HEK293T (cell line): ENCODE measurements at places on chromosomes 1 and 21.
A peak's percentile ranks its signal among the peaks of the same experiment; 100 is the strongest.

DNA sequence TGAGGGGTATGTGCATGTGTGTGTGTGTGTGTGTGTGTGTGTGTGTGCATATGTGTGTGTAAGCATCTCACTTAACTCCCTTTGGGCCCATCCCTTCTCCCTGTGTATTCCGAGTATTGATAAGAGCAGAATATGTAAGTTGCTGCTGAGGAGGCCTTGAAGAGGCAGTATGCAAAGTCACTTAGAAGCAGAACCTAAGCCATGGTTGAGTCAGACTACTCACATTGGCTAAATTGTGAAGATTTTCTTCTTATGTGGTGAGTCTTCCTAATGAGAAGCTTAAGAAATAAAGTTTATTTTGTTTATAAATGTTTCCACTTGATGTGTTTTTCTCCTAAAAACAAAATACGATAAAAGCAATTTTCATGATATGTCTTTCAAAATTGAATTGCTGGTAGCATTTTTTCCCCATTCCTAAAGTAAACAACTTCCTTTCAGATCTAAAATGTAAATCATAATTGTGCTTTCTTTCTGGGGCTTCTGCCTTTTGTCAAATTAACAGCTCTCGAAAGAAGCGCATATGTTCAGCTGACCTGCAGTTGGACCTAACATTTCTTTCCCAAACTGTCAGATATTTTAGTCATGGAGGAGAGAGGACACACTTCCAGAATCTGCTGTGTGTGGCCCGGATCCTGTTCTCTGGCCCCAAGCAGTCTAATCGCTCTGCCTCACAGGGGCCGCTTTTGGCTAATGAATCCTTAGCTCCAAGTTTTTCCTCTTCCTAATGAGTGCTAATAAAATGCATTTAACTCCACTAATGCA, 284.0 kb downstream of the DUSP10 start:
- no peak for DNase-seq

- no peak for DNase-seq
Measured at GRCh38 chr1:221494670-221495069, 247.2 kb downstream of the DUSP10 start.

DNA sequence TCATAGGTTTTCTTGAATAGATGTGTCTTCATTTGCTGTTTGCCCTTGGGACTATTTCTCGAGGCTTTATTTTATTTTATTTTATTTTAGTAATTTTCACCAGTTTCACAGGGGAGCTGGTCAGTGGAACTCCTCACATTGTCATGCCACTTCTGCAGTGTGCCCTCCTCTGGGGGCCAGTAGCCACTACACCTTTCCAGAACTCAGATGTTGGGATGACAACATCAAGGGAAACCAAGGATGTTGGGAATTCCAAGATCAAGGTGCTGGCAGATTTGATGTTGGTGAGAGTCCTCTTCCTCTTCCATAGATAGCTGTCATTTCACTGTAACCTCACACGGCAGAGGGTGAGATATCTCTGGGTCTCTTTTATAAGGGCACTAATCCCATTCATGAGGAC, 35.5 kb downstream of the SLC26A9 start:
- DNase-seq: peak; percentile 39

- peak; percentile 70 for DNase-seq
Measured at GRCh38 chr1:66996018-66996682, 57.8 kb downstream of the SLC35D1 start.

DNA sequence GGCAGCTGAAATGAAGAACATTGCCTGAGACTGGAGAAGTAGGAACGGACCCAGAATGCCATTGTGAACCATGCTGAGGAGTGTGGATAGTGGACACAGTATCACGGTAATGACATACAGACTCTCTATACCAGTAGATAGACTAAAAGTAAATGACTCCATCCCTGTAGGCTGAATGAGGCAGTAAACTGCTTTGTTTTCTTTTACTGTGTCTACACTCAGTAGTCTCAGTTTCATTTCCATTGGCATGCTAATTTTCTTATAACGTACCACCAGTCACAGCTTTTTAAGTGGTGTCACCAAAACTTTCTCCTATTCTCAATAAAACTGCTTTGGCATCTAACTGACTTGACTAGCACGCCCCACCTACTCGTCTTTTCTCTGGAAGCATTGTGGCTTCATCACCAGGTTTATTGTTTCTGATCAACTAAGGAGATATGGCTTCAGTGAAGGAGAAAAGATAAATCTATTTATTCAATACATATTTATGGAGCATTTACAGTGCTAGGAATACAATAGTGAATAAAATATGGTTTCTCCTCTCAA, 8.4 kb upstream of the ZNF697 start:
- no peak for DNase-seq

GRCh38 chr21:16215663-16216183, 485.9 kb downstream of the USP25 start:
- DNase-seq: no peak

DNA sequence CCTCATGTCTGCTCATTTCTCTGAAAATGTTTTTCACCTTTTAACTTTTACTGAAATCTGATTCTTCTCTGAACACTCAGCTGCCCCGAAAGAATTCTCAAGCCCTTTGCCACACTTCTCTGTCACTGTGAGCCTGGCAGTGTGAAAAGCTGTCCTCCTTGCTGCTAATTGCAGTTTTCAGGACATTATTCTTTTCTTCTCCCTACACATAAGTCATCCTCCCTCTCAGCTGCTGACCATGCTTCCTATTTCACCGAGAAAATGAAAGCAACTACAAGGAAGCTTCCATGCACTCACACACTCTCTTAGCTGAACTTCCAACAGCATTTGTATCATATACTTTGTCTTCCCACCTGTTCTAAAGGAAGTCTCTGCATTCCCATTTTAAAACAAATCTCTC, 15.8 kb downstream of the OLFM3 start:
- DNase-seq: no peak

- no peak for DNase-seq
Measured at GRCh38 chr1:82564333-82564732, 763.6 kb downstream of the ADGRL2 start.

GRCh38 chr21:29443411-29444010, 144.8 kb downstream of the BACH1 start:
- no peak for DNase-seq

DNA sequence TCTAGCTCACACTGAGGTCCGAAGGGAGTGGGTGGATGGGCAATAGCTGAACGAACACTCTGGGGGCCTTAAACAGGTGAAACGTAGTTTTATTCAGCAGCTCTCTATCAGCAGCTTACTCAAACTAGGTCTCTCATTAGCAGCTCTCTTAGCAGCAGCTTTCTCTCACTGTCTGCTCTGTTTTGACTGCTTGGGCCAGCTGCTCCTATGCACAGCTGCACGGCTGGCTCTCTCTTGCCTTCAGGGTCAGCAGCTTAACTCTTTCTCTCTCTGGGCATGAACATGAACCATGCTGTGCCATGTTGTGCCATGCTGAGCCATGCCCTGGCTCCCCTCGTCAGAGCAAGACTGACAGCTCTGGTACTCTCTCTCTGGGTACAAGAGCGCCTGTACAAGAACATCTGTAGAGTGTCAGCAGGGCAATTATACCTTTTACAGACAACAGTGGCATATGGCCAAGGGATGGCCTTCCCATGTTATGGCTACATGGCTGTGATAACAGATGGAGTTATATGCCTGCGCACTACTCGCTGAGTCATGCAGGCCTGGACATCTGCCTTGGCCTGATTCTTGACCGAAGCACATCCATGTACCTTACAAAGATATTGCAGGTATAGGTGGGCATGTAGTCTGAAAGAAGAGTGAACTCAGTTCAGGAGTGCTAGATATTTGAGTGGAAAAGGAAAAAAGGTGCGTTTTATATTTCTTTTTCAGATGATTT, 152.4 kb downstream of the LEPR start:
- DNase-seq: no peak

DNA sequence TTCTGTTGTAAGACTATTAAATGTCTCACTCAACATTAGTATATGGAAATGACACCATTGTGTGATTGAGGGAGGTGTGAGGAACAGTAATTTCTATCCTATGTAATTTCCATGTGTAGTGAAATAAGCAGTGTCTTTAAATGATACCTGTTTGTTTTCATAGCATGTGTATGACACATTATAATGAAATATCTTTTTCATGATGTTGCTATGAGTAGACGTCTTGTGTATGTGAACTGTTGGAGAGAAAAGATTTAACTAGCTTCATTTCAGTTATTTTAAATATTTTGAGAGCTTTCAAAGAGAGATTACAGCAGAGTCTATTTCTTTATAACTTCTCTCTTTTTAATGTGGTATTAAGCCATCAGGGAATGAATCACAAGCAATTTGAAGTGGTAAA, 71.5 kb upstream of the QSOX1 start:
- no peak for DNase-seq

- no peak for DNase-seq
Measured at GRCh38 chr1:27166929-27167328, 12.0 kb upstream of the SLC9A1 start.

DNA sequence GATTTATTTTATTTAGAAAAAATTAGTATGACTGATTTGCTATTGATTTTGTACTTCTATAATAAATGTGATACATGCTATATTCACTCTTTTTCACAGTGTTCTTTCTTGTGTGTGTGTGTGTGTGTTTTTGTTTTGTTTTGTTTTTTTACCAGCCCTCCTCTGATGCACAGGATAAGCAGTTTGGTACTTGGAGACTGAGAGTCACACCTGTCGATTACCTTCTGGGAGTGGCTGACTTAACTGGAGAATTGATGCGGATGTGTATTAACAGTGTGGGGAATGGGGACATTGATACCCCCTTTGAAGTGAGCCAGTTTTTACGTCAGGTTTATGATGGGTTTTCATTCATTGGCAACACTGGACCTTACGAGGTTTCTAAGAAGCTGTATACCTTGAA, 35.9 kb downstream of the TSNAX start:
- DNase-seq: no peak

DNA sequence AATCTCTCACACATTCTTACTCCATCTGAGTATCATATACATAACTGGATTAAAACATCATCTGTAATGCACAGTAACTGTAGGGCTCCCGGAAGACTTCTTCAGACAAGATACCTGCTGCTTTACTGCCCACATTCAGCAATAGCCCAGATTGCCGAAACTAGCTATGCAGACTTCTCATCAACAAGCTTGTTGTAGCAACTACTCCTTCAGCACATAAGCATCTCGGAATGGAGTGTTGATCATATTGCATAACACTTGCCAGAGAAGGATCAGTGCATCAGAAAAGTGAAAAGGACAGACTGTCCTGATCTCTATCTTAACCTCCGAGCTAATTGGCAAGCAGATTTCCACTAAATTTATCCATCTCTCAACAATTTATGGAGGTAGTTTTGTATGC, 354.6 kb upstream of the C1orf87 start:
- no peak for DNase-seq

GRCh38 chr1:89125913-89126580, at the start of gene GBP2:
Gene GBP2, minus strand, starts transcription at chr1:89126114. Its CDS starts 4,148 bp downstream, at chr1:89121966.
- DNase-seq: no peak

DNA sequence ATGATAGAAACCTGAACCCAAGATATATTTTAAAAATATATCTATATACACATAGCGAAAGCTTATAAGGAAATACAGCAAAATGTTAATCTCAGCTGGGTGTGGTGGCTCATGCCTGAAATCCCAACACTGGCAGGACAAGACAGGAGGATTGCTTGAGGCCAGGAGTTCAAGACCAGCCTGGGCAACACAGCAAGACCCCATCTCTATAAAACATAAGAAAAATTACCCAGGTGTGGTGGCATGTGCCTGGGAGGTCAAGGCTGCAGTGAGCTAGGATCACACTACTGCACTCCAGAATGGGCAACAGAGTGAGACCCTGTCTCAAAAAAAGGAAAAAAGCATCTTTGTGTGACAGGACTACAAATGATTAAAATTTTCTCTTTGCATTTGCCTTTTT, 6.0 kb upstream of the SRM start:
- DNase-seq: no peak

GRCh38 chr1:88333086-88333695, 350.9 kb upstream of the PKN2 start:
- no peak for DNase-seq

DNA sequence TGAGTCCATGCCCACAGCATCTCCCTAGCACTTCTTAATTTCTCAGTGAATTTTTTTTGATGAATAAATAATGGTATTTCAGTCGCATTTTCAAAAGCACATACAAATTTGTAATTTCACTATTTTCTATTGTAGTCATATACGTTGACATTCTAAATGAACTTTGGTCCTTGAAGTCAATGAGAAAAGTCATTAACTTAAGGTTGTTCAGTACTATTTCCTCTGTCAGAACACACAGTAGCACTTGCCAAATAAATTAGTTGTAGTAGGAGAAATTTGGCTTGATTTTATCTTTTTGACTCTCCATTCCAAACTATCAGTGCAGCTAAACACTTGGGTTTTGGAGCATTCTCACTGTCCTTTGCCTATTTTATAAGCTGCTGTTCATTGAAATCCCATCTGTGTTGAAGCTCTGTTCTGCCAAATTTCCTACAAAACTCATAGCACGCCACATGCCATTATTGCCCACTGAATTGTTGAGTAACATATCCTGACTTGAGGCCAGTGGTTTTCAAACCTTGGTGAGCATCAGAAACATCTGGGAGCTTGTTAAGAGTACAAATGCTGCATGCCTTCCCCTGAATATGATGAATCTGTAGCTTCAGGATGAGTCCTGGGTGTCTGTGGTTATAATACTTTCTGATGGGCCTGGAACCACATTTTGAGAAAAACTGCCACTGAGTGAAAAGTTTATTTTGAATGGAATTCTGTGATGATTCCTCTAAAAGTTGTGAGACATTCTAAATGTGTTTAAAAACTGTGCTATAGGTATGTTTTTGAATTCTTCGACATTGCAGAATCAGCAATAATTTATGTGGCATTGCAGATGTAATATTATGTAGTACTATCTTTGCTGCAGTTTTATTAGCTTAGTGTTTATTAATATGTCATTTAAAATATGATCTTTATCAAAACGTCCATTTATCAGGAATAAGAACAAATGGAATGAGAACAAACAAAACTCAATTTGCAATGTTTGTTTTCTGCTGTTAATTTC, 78.9 kb downstream of the DNM3 start:
- DNase-seq: no peak

DNA sequence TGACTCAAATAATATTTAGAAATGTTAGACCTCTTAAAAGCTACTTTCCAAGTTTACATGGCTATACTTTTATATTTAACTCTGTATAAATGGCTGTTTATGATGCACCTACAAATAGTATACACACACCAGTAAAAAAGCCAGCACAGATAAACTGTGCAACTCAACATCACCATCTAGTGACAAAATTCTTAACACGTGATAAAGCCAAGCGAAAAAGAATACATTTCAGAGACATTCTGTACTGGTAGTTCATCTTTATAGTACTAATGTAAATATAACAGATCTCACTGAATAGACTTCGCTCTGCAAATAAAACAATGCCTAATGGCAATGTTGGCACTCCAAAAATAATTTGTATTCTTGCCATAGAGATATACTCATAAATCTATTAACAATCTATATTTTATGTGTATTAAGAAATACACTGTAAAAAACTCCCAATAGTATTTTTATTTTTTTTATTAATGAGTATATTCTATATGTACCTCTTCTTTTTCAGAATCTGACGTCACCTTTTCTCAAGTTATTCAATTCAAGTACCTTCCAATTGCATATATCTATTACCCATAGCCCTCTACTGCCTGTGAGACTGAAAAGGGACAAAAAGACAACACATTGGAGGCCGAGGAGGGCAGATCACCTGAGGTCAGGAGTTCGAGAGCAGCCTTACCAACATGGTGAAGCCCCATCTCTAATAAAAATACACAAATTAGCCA, 100.2 kb downstream of the DPYD start:
- DNase-seq: peak; percentile 14
